Cardiac ventricle fibroblast (primary cell): ENCODE measurements at places on chromosomes 2 and 18. TPM values are rescaled to one million over a fixed set of nuclear protein-coding genes. Genes with fewer than 3 reads are reported as not detected.

GPR39 gene
- 0.06 and 0.34 TPM in 2 replicates for total RNA-seq

EMILIN1 gene
- 661 and 781 TPM in 2 replicates for total RNA-seq

TMEM37 gene
- total RNA-seq, result 1.6 and 2.9 TPM in 2 replicates

UGT1A4 gene
- total RNA-seq, result 0.34 TPM in 1 of 2 replicates, not detected in the other

ATP8B1 gene
- total RNA-seq, result 5.4 and 6.3 TPM in 2 replicates
